T-helper 17 cell (primary cell): ENCODE measurements at places on chromosomes 7 and 10. TPM values are rescaled to one million over a fixed set of nuclear protein-coding genes. Genes with fewer than 3 reads are reported as not detected.

EIF5AL1 gene
- 0.10 TPM for total RNA-seq

- no peak overlapping the region for H3K27ac ChIP-seq
- no peak for DNase-seq
- H3K27me3 ChIP-seq: no peaks in the 10 kb centered on the region
- no peaks in the 10 kb centered on the region for H3K36me3 ChIP-seq
- no peak overlapping the region for H3K4me3 ChIP-seq
Measured at GRCh38 chr10:72524489-72524888, 101.4 kb downstream of the MICU1 start.

- H3K4me1 ChIP-seq: no peaks in the 10 kb centered on the region
- no peak overlapping the region for H3K27ac ChIP-seq
- H3K36me3 ChIP-seq: no peaks in the 10 kb centered on the region
- no peak overlapping the region for H3K4me3 ChIP-seq
- DNase-seq: no peak
- H3K27me3 ChIP-seq: no peaks in the 10 kb centered on the region
Measured at GRCh38 chr10:68848806-68849205, 21.5 kb downstream of the STOX1 start.

DNA sequence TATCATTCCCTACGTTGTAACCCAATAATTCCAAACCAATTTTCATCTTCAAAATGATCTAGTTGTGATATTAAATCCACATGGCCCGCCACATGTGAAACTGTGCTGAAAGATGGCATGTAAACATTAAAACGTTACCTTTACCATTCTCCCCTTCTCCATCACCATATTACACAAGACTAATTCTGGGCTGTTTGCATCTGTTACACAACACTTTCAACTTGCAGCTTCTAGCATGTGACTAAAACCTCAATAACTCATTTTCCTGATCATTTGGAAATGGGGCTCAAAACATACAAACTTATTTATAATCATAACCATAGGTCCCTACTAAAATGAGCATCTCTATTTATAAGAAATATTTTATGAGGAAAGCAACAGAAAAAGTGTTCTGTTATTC lies 4.7 kb downstream of the MTERF1 start:
- no peaks in the 10 kb centered on the region for H3K27me3 ChIP-seq
- peaks cover 9% of the 10 kb centered on the region for H3K36me3 ChIP-seq
- no peak overlapping the region for H3K27ac ChIP-seq
- no peak for DNase-seq

- no peaks in the 10 kb centered on the region for H3K4me1 ChIP-seq
- H3K27ac ChIP-seq: no peak overlapping the region
- peaks cover 7% of the 10 kb centered on the region for H3K27me3 ChIP-seq
Measured at GRCh38 chr10:58846856-58847255, 329.6 kb upstream of the PHYHIPL start.

GRCh38 chr10:112182784-112183328 lies 709 bp downstream of the GPAM start:
- peaks cover 8% of the 10 kb centered on the region for H3K36me3 ChIP-seq
- peak overlapping the region; percentile 96 for H3K27ac ChIP-seq
- H3K4me3 ChIP-seq: peak overlapping the region; percentile 96
- DNase-seq: no peak
- peaks cover 22% of the 10 kb centered on the region for H3K4me1 ChIP-seq
- no peaks in the 10 kb centered on the region for H3K27me3 ChIP-seq

AMPH gene
- not detected for total RNA-seq

DNA sequence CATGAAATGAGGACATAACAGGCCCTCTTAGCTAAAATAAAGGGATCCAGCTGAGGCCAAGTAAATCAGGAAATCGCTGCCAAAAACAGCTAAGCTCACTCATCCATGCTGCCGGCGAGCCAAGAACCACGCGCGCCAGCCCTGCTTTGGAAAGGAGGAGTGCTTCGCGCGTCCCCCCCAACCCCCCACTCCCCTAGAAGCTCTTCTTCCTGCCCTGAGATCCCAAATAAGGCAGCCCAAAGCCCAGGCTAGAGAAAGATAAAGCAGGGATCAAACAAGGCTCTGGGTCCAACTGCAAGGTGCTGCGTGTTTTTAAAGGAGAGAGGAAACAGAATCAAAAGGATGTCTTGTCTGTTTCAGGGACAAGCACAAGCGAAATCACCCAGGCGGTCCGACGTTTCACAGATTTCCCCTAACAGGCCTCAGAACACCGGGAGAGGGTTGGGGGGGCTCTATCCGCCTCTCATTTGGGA lies 168.3 kb upstream of the AUTS2 start:
- no peak for DNase-seq
- H3K4me3 ChIP-seq: no peak overlapping the region
- no peaks in the 10 kb centered on the region for H3K4me1 ChIP-seq
- peaks cover 8% of the 10 kb centered on the region for H3K27me3 ChIP-seq

NEUROD6 gene
- not detected for total RNA-seq

- H3K4me3 ChIP-seq: peak overlapping the region; percentile 25
- peaks cover 17% of the 10 kb centered on the region for H3K27me3 ChIP-seq
- no peak for DNase-seq
- no peak overlapping the region for H3K27ac ChIP-seq
- no peaks in the 10 kb centered on the region for H3K36me3 ChIP-seq
Measured at GRCh38 chr7:151453326-151453791, 13.4 kb upstream of the CRYGN start.

PDK4 gene
- total RNA-seq: 0.20 TPM

UCN3 gene
- not detected for total RNA-seq

DNA sequence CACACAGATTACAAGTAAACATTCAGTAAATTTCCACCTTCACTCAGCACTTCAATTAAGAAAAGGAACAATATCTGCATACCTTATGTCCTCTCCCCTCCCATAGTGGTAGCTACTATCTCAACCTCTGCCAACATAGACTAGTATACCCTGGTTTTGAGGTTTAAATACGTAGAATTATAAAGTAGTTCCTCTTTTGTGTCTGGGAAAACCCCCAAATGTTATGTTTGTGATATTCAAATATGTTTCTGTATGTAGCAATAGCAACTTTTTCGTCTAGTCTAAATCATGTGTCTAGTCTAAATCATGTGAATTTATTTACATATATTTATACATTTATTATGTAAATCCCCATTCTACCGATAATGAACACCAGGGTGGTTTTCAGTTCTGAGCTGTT lies 13.2 kb upstream of the CAMK2B start:
- H3K27me3 ChIP-seq: no peaks in the 10 kb centered on the region
- no peak overlapping the region for H3K27ac ChIP-seq
- no peak for DNase-seq

DNA sequence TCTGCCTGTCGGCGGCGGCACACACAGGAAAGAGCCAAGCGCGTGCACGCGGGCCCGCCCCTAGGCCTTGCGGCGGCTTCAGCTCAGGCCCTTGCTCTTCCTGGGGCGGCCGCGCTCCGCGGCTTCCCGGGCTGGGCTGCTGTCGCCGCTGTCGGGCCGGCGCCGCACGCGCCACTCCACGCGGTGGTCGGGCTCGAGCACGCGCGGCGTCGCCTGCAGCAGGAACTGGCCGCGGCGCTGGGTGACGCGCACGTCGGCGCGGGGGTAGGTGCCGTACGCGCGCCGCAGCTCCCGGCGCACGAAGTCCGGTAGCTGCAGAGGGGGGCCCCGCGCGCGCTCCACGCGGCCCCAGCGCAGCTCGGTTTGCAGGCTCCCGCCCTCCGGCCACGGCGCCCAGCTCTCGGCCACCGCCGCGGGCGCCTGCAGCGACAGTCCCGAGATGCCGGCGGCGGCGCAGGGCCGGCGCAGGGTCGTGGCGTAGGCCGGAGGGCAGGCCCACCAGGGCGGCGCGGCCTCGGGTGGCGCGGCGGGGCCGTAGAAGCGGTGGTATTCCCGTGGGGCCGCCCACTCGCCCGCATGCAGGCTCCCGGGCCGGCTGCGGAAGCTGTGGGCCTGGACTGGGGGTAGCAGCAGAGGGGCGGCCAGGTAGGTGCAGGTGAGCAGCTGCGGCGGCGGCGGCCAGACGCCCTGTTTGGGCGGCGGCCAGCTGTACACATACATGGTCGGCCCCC lies 804 bp downstream of the C10orf95 start:
- no peaks in the 10 kb centered on the region for H3K27me3 ChIP-seq
- peaks cover 2% of the 10 kb centered on the region for H3K36me3 ChIP-seq
- peaks cover 15% of the 10 kb centered on the region for H3K4me1 ChIP-seq
- peak; percentile 83 for DNase-seq

DNA sequence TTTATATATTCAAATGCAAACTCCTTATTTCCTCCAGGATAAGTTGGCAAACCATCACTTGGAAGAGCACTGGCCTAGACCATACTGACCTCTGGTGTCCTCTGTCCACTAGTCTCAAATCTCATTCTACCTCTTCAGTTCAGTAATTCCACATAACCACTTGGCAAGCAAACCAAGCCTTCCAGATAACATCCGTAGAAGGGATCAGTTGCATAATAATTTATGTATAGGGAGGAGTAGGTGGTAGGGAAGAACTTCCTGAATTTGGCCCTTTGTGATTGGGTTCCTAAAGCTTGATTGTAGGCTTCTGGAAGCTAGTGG lies 55.0 kb downstream of the WAC start:
- peaks cover 26% of the 10 kb centered on the region for H3K4me1 ChIP-seq
- H3K27ac ChIP-seq: no peak overlapping the region
- no peak overlapping the region for H3K4me3 ChIP-seq

NCF1 gene
- total RNA-seq: 1.1 TPM

GRCh38 chr7:47803025-47803424 lies 145.2 kb downstream of the PKD1L1 start:
- no peaks in the 10 kb centered on the region for H3K4me1 ChIP-seq
- H3K27ac ChIP-seq: no peak overlapping the region
- H3K27me3 ChIP-seq: peaks cover 3% of the 10 kb centered on the region
- H3K4me3 ChIP-seq: no peak overlapping the region
- H3K36me3 ChIP-seq: no peaks in the 10 kb centered on the region
